Activated CD4-positive, alpha-beta T cell treated with anti-CD3 and anti-CD28 coated beads, Interleukin-2, amount 10 ng/mL, durations not matched to agents 7 days and 5 days (primary cell): ENCODE measurements at places on chromosomes 11 and 22. TPM values are rescaled to one million over a fixed set of nuclear protein-coding genes. Genes with fewer than 3 reads are reported as not detected.

RNH1 gene
- total RNA-seq: 99.5 TPM

- no peaks in the 10 kb centered on the region for H3K36me3 ChIP-seq
- peak overlapping the region; percentile 70 for H3K4me3 ChIP-seq
- H3K4me1 ChIP-seq: peaks cover 12% of the 10 kb centered on the region
- peak; percentile 40 for DNase-seq
These were observed 12.3 kb downstream of the STARD10 start for GRCh38 chr11:72781313-72782080.

GRCh38 chr11:70064008-70064725, 13.9 kb upstream of the ANO1 start:
- H3K27me3 ChIP-seq: no peaks in the 10 kb centered on the region
- H3K4me1 ChIP-seq: no peaks in the 10 kb centered on the region
- no peaks in the 10 kb centered on the region for H3K36me3 ChIP-seq
- no peak for DNase-seq
- H3K4me3 ChIP-seq: no peak overlapping the region
- H3K27ac ChIP-seq: no peak overlapping the region

DNA sequence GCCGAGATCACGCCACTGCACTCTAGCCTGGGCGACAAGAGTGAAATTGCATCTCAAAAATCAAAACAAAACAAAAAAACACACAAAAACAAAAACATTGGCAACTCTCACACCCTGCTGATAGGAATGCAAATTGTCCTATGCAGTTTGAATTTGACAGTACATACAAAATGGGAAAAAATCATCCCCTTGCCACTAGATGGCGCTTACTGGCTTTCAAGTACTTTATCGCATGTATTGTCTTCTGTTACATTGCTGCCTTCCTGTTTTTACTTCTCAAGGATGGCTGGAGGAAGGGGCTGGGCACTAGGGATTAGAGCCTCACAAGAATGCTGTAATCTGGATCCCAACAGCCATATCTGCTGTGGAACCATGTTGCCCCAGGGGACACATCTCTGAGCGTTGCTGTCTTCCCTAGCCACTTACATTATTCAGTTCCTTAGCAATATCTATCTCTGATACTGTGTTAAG, 59.4 kb upstream of the A4GALT start:
- no peaks in the 10 kb centered on the region for H3K27me3 ChIP-seq
- no peak overlapping the region for H3K27ac ChIP-seq
- H3K4me3 ChIP-seq: no peak overlapping the region
- peak; percentile 79 for DNase-seq

DNA sequence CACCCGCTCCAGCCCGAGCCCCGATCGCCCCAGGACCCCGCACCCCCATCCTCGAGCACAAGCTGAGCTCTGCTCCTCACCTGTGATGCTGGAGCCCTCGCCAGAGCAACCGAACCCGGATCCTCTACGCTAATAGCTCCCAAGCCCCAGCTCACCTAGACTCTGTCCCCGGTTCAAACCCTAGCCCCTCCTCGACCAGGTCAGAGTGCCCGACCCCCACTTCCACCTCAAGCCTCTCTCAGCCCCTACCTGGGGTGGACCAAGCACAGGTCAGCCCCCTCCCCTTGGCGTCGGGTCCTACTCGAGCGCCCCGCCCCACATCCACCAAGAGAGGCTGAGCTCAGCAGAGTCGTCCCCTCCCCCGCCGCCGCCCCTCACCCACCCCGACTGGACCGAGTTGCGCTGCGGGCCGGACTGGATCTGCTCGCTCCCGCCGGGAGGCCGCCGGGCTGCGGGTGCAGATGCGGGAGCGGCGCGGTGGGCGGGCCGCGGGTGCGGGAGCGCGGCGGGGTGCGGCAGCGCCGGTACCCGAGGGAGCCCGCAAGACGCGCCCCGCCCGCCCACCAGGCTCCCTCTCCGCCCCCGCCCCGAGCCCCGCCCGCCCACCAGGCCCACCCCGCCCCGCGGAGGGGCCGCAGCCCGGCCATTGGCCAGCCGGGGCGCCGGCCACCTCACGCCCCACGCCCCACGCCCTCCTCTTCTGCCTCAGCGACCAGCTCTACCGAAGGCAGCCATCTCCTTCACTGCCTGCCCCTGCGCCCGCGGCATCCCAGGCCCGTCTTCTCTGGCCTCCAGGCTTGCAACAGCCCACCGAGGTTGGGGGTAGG, 577 bp upstream of the DKK3 start:
- peaks cover 84% of the 10 kb centered on the region for H3K27me3 ChIP-seq
- no peak overlapping the region for H3K27ac ChIP-seq
- DNase-seq: no peak
- peak overlapping the region; percentile 47 for H3K4me3 ChIP-seq
- no peaks in the 10 kb centered on the region for H3K36me3 ChIP-seq
- H3K4me1 ChIP-seq: peaks cover 11% of the 10 kb centered on the region

DNA sequence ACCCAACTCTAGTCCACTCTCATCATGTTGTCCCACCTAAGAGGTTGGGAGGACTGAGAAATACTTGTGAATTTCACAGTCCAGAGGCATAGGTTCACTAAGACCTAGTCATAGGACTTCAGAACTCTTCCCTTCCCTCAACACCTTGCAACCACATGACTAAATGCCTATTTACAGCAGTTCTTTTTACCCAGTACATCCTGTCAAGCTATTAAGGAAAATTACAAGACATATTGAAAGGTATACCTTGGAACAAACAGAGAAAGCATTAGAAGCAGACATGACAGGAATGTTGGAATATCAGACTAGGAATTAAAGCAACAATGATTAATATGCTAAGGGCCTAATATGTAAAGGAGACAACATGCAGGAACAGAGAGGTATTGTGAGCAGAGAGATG, 563.8 kb upstream of the LRRC4C start:
- H3K4me1 ChIP-seq: no peaks in the 10 kb centered on the region
- no peaks in the 10 kb centered on the region for H3K36me3 ChIP-seq
- H3K27me3 ChIP-seq: no peaks in the 10 kb centered on the region
- H3K4me3 ChIP-seq: no peak overlapping the region
- DNase-seq: no peak
